ENCODE measurements at places on chromosomes 1 and 21.

GRCh38 chr1:156877433-156878170 lies 15.9 kb upstream of the PEAR1 start:
- DNase-seq, result no peak

DNA sequence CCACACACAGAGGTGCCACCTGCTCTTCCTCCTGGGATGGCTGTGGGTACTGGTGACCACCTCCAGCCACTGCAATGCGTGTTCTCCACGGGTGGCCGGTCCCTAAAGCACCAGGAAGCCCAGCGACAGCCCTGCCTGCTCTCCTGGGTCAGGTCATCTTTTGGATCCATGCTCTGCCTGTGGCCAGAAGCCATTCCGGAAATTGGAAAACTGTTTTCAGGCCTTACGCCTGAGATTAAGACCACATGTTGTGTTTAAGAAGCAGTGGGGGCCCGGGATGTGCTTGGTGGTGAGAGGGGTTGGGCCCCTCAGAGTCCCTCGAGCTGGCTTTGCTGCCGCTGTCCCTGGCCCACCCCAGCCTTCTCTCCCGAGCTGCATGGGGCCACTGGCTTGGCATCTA lies 150.8 kb downstream of the PEX14 start:
- no peak for DNase-seq

DNA sequence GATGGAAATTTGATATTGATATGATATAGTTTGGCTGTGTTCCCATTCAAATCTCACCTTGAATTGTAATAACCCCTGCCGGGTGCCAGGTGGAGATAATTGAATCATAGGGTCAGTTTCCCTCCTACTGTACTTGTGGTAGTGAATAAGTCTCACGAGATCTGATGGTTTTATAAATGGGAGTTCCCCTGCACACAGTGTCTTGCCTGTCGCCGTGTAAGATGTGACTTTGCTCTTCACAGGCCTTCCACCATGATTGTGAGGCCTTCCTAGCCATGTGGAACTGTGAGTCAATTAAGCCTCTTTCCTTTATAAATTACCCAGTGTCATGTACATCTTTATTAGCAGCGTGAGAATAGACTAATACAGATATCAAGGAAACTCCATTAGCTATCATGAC lies 74.6 kb downstream of the MAP3K7CL start:
- DNase-seq, result no peak

DNA sequence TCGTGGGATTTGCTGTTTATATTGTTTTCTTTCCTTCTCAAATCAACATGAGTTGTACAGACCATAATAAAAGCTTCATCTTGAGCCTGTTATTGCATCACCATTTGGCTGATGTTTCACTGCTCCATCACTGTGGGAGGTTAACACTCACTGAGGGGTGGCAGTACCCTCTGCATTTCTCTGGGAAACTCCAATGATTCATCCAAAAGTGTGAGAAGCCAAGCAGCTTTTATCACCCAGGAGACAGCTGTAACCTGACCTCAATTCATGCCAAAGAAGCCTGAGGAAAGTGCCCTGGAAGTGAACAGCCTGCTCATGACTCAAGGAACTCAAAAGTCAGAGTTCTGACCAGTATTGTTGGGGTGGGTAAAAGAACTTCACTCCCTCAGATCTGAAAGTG lies 84.1 kb downstream of the GPR88 start:
- no peak for DNase-seq

DNA sequence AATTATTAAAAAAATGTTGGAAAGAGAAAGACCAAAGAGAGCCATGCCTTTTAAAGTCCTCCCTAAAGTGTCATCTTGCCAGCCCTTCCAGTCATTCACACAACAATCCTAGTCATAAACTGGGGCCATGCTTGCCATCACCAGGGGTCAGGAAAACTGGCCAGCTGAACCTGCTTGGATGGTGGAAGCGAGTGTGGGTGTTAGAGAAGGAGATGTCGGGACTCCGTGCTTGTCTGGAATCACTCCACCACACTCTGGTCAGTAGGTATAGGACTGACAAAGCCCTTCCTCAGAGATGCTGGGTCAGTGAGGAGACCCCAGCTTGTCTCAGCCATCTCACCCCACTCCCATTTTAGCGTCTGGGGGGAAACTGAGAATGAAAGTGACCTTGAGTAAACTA lies 3.3 kb upstream of the HAPLN2 start:
- no peak for DNase-seq
